ENCODE measurements at places on chromosomes 3 and 15. TPM values are rescaled to one million over a fixed set of nuclear protein-coding genes. Genes with fewer than 3 reads are reported as not detected.

The ST3GAL6 gene
- total RNA-seq = 10.7 TPM

DNA sequence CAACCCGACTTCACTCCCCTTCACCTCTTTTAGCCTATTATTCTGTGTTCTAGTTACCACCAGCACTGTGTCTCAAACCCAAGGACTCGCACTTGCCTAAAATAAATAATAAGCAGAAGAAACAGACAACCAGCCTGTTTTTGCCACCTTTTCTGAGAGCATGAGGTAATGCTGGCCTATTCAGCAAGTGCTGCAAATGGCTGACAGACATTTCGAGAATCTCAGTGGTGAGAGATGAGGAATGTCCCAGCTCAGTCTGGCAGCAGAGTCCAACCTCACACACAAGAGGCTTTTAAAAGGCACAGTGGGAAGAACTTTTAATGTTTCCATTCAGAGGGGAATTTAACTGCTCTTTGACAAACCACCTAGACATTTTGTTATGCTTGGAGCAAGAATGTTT is 143.3 kb upstream of the GMNC start:
- no peak for DNase-seq

DNA sequence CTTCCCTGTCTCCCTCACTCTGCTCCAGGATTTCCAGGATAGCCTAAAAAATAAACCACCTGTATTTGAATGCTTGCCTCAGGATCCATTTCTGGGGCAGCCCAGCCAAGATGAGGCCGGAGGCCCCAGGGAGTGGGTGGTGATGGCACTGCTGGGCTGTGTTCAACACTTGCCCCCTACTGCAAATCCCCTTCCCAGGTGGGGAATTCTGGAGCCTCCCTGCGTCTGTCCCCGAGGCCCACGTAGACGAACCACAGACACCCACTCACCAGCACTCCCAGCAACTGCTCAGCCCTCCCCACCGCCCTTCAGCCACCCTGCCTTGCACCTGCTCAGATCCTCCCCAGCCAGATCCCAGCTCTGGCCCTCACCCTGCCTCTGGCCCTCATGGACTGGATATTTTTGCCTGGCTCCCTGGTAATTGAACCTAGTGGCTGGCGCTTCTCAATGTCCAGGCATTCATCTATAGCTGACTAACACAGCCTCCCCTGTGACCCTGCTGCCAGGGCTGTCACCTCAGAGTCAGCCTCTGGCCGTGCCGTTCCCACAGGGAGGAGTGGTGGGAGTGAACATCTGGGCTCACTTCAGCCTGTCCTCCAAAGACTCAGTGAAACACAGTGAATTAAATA is 17.1 kb upstream of the EPB42 start:
- peak; percentile 11 for DNase-seq

DNA sequence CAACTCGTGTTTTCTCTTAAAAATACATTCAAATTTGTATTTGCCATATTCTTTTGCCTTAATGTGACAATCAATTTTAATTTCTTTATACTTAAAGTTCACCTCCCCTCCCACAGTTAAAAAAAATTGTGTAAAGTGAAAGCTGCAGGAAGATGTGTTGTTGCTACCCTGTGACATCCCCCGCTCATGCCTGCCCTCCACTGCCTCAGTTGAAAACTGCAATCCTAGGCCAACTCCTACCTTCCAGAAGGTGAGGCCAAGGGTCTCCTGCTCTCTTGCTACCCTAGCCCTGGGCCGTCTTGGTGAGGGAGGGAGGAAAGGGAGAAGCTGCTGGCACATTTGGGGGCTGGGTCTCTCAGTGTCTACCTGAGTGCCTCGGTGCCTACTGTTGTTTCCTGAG is 57.0 kb upstream of the CMTM7 start:
- no peak for DNase-seq

GRCh38 chr3:183880121-183880520 is 4.6 kb downstream of the PARL start:
- DNase-seq = no peak
